ENCODE measurements at places on chromosomes 1 and 21. TPM values are rescaled to one million over a fixed set of nuclear protein-coding genes. Genes with fewer than 3 reads are reported as not detected.

The DPT gene
- total RNA-seq = not detected

The ZNF593OS gene
- total RNA-seq = not detected

The C4BPA gene
- total RNA-seq = not detected

The LCE1F gene
- total RNA-seq = not detected

The SPATA6 gene
- total RNA-seq = 15.8 TPM

The FCRLB gene
- total RNA-seq = 3.1 TPM

The OR2AK2 gene
- 0.78 TPM for total RNA-seq

The UBASH3A gene
- not detected for total RNA-seq

The FAM131C gene
- total RNA-seq = 1.7 TPM

The RIMS3 gene
- total RNA-seq = 24.6 TPM

The KCNN3 gene
- total RNA-seq = 3.6 TPM

The LCE1E gene
- not detected for total RNA-seq

All from occipital lobe (tissue), 3 donors.